ENCODE measurements at places on chromosomes 11 and 22. TPM values are rescaled to one million over a fixed set of nuclear protein-coding genes. Genes with fewer than 3 reads are reported as not detected.

LDHAL6A gene
- not detected for total RNA-seq

GRCh38 chr11:32888805-32889204 lies 3.8 kb upstream of the QSER1 start:
- no peak for DNase-seq
- H3K4me1 ChIP-seq = peaks cover 28% of the 10 kb centered on the region
- peak overlapping the region; percentile 34 for H3K4me3 ChIP-seq
- H3K27ac ChIP-seq = no peak overlapping the region

- H3K27ac ChIP-seq = no peak overlapping the region
- peaks cover 4% of the 10 kb centered on the region for H3K4me1 ChIP-seq
- H3K4me3 ChIP-seq = no peak overlapping the region
- no peak for DNase-seq
- H3K27me3 ChIP-seq = peaks cover 11% of the 10 kb centered on the region
These were observed 12.3 kb upstream of the GNAZ start for GRCh38 chr22:23058063-23058462.

DNA sequence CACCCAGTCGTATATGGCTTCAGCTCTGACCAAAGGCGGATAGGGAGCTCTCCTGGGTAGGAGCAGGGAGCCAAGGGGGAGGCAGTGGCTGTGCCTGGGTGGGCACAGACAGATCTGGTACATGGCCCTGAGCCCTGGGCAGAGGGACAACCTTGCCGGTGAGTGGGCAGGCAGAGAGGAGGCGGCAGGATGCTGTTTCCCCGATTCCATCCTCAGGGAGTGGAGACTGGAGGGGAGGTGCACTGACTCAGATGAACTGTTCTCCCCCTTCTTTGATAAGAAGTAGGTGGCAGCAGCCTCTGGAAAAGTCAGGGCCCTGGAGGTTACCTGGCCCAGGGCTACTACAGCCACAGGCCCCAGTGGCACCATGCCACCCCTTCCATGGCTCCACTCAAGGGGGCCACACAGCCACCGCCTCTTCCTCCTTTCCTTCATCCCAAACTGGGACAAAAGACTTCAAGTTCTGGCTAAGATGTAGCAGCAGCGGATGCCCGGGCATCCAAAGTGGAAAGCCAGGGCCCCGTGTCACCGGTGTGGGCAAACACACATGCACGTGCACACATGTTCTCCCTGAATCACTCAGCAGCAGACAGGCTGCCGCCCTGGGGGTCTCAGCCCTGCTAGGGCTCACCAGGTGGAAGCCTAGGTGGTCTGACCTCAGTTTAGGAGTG lies 13.4 kb downstream of the CXCR5 start:
- H3K4me1 ChIP-seq = peaks cover 23% of the 10 kb centered on the region
- H3K4me3 ChIP-seq = no peak overlapping the region
- no peaks in the 10 kb centered on the region for H3K36me3 ChIP-seq
- DNase-seq = no peak
- H3K27ac ChIP-seq = peak overlapping the region; percentile 90
- H3K27me3 ChIP-seq = peaks cover 2% of the 10 kb centered on the region

DNA sequence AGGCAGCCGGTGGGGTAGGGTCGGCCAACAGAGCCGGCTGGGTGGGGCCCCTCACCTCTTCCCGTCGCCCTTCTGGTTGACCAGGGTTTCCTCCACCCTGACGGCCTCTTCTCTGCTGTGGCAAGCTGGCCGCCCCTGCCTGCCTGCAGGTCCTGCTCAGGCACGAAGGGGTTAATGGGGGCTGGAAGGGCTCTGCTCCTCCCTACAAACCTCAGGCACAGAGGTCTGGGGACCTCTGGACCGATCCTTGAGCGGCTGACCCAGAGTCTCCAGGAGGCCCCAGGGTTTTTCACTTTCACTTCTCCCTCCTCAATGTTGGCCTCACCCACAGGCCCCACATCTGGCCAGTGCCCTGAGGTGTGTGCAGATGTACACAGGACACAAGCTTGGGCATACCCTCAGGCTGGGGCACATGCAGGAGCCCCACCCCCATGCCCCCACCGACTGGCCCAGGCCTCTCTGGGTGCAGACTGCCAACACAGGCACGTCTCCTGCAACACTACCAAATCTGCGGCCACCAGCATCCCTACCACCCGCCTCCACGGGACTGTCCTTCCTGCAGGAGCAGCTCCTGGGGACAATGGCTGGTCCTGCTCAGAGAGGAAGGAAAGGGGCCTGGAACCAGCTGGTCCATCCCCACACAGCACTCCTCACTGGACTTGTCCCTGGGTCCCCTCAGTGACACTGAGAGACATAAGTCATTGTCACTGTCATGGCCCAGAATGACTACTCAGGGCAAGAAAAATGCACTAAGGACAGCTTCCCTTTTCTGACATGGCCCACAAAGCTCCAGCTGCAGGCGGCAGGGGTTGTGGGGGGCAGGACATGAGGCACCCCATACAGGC lies 3.2 kb upstream of the TBX1 start:
- peaks cover 11% of the 10 kb centered on the region for H3K4me1 ChIP-seq
- no peak for DNase-seq
- no peak overlapping the region for H3K4me3 ChIP-seq
- H3K27me3 ChIP-seq = peaks cover 87% of the 10 kb centered on the region

- DNase-seq = no peak
- peaks cover 11% of the 10 kb centered on the region for H3K36me3 ChIP-seq
- H3K27me3 ChIP-seq = peaks cover 12% of the 10 kb centered on the region
- H3K27ac ChIP-seq = no peak overlapping the region
These were observed 16.3 kb downstream of the IFT27 start for GRCh38 chr22:36759481-36760159.

GRCh38 chr11:130478881-130479280 lies 30.4 kb downstream of the ADAMTS15 start:
- H3K27me3 ChIP-seq = no peaks in the 10 kb centered on the region
- H3K27ac ChIP-seq = no peak overlapping the region
- DNase-seq = no peak
- peaks cover 12% of the 10 kb centered on the region for H3K4me1 ChIP-seq
- peaks cover 3% of the 10 kb centered on the region for H3K36me3 ChIP-seq

All from neural crest cell (in vitro differentiated cells).